Brain (organoid and tissue), 16 donors: ENCODE measurements at places on chromosomes 12 and 14. TPM values are rescaled to one million over a fixed set of nuclear protein-coding genes. Genes with fewer than 3 reads are reported as not detected.

The KRT85 gene
- polyA plus RNA-seq = not detected

The KRT73 gene
- polyA plus RNA-seq = not detected

DNA sequence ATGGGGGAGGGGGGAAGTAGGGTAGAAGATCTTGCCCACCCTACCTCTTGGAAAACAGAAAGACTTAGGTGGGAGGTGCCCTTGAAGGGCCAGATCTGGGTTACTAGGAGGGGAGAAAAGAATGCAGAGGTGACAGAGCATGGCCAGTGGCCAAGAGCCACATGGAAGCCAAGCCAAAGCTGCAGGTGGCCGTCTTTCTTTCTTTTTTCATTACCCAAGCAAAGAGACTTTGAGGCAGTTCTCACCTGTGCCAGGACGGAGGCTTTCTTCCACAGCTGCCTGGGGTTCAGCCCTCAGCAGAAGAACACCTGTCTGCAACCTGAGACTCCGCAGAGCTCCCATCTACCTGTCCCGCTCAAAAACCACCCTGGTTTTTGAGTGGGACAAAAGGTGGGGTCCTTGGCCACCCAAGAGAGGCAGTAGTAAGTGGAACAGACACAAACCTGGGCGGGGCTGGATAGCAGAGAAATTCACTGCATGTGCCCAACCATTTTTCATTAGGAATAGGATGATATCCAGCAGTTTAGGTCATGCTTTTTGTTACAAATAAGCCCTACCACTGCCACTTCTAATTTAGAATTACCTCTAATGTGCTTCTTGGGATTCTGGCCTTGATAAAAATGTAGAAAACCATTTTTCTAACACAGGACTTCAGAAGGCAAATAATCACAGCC is 116.5 kb downstream of the DYRK2 start:
- no peak for DNase-seq

GRCh38 chr14:51609251-51609954 is 42.3 kb upstream of the FRMD6 start:
- no peak for DNase-seq

- DNase-seq = peak; percentile 16
These were observed 972 bp downstream of the PTGDR start for GRCh38 chr14:52268279-52269061.
